NCI-H460 (cell line): ENCODE measurements at places on chromosomes 12 and 14.

DNA sequence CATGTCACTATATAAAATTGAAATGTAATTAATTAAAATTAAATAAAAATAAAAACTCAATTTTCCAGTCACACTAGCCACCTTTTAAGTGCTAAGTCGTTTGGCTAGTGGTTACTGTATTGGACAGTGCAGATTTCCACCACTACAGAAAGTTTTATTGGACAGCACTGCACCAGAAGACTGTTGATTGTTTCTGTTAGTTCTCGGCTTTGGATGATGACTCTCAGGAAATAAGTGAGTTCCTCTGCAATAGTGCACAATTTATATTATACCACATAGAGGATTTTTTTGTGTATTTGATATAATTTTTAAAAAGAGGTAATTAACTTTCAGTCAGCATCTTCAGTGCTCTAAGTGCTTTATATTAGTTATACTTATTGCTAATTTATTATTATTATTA, 52.7 kb downstream of the FAR2 start:
- DNase-seq, result no peak

GRCh38 chr14:36741858-36742257, 80.2 kb downstream of the PAX9 start:
- DNase-seq, result no peak

DNA sequence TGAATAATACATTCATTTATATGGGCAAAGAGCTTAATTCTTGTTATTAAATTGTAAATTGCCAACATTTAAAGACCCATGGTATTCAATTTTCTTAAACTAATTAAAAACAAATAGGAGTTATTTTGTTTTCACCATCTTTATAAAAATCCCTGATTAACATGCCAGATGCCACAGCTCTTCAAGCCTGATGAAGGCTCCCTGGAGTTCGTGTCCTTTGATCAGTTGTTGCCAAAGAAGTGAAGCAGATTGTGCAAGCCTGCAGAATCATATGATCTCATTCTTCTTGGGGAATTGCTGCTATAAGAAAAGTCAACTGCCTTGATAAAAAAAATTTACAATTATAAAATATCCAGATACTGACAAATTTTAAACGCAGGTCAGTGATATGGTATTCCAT, 288.3 kb upstream of the PPFIA2 start:
- DNase-seq, result no peak

DNA sequence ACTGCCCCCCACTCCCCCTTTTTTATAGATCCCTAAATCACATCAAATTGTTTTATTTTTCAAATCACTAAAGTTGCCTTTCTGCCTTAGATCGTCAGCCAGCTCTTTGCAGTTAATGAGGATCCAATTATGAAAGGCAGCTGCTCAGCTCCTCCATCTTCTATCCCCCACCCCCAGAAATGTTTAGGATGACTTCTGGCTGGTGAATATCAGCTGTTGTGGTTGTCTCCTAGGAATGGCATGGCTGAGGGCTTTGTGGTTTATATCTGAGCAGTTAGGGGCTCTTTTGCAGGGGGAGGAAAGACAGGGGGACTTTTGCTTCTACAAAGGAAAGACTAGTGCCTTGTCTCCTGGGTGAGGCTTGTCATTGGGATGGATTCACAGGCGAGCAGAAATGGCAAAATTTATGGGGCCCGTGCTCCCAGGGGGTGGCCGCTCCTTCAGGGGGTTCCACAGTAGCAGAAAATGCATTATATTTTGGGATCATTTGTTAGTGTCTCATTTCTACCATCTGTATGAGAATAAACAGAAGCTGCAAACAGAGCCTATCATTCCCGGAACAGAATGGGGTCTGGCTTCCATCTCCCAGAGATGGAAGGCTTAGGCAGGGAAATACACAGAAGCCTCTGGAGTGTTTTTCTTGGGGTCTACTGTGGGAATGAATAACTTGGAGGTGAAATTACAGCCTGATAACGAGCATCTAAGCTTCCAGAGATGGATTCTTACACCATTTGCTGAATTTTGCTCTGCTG, 6.5 kb downstream of the JDP2 start:
- no peak for DNase-seq

- DNase-seq, result no peak
Observed at GRCh38 chr12:9052610-9053009, 63.1 kb downstream of the A2M start.

DNA sequence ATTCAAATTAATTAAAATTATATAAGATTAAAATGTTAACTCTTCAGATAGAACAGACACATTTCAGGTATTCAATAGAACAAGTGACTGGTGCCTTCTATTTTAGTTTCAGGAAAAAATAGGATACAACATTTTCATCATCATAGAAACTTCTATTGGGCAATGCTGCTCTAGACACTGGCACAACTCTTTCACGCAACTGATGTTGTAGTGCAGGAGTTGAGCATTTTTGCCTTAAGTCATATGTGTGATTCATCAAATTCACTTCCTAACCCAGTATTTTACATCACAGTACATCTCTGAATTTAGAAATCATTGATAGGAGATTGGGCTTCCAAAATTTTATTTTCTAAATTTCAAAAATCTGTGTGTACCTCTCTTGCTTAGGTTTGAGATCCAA, 215.4 kb upstream of the DIO2 start:
- no peak for DNase-seq
